ENCODE measurements at places on chromosomes 3 and 15.

DNA sequence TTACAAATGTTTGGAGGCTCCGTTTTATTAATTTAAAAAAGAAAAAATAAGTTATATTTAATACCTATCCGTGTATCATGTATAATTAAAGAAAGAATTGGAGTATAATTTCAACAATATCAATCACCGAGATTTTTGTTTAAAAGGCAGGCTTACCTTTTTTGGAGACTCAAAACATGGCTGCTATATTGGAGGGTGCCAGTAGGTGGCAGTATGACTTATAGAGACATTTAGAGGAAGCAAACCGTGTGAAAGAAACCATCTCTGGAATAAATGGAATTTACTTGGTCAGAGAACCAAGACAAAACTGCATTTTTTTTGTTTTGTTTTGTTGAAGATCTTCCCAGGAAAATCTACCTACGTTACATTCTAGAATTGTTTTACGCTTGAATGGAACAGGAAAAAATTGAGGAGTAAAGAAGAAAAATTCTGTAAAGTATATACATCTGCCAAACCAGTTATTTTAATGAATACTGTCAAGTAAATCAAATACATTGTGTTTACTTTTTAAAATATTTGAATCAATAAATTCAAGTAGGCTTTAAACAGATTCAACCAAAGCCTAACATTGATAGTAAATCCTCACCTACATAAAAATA lies 802.6 kb upstream of the ALCAM start:
- DNase-seq = peak; percentile 45

DNA sequence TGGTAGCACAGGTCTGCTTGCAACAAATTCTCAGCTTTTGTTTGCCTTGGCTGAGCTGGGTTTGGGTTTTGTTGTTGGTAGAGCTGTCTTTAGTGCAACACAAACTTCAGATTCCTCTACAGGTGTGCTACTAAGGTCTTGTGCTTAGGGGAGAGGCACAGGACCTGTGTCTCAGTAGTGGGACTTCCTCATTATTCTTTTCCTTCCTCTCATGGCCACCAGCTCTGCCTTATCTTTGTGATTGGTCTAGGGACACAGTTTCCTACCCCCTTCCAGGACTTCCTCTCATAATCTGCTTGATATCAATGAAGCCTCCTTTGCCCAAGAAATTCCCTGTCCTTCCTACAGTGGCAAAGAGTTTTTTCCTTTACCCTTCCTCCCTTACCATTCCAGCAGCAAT lies 24.9 kb upstream of the DNAAF4 start:
- no peak for DNase-seq

DNA sequence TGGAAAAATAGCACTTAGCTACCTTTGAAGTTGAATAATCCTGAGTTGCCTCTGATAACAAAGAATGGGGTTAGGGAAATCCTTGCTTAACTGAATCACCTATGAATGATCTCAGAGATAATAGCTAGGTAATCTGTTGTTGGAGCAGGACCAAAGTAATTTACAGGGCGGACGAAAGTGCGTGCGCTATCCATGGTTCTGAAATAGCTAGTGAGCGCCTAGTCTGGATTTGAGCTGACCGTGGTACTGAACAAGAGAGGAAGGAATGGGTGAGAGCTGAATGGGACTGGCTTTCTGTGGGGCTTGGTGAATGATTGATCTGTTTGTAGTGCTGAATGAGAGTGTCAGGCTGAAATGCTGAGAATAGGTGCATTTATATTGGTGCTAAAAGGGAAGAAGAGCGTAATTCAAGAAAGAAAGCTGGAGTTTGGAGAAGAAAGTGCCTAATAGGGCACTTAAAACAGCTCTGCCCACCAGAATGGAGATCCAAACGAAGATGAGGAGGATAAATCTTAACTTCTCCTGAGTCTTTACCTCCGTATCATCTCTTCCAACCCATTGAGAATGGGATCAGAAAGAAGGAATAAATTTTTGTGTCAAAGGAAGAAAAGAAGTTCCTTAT lies 10.1 kb downstream of the SCN10A start:
- DNase-seq = no peak

DNA sequence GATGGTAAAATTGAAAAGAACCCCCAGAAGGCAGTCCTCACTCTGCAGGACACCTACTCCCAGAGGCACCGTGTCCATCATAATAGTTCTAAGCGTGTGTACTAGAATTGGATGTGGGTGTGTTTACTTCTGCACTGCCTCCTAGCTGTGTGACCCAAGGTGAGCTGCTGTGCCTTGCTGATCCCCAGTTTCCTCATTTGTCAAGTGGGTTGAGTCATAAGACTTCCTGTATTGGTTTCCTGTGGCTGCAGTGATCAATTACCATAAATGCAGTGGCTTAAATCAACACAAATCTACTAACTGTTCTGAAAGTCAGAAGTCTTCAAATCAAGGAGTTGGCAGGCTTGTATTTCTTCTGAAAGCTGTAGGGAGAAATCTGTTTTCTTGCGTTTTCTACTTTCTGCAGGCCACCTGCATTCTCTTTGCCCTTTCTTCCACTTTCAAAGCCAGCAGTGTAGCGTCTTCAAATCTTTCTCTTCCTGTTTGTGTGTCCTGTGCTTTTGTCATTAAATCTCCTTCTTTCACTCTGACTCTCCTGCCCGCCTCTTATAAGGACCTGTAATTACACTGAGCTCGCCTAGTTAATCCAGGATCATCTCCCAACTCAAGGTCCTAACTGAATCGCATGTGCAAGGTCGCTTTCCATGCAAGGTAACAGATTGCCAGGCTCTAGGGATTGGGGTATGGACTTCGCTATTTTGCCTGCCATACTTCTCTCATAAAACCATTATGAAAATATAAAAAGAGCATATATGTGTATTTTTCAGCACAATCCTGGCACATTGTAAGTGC lies 59.0 kb downstream of the RORA start:
- peak; percentile 1 for DNase-seq

DNA sequence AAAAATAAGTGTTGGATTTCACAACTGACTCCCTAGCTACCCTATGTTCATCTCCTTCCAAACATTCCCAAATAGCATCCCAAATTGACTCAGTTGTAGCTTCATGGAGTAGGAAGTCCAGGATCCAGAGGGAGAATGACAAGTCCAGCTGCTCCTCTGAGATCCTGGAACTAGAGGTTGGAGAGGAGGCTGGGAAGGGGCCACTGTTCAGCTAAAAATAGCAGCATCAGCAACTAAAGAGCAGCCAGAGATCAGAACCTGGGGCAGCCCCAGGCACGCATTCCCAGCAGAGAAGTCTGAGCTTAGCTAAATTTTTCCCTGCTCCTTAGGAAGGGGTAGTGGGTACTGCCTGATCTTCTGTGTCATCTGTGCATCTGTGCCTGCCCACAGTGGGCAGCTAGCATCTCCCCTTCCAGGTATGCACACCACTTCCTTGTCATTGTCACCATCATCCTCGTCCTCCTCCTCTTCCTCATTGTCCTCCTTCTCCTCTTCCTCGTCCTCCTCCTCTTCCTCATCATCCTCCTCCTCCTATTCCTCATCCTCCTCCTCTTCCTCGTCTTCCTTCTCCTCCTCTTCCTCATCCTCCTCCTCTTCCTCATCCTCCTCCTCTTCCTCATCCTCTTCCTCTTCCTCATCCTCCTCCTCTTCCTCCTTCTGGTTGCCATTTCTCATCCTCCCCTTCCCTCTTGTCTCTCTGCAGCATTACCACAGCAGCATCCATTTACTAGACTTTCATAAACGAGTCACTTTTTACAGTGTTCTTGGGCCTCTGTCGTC lies 152.3 kb upstream of the ROPN1 start:
- no peak for DNase-seq

DNA sequence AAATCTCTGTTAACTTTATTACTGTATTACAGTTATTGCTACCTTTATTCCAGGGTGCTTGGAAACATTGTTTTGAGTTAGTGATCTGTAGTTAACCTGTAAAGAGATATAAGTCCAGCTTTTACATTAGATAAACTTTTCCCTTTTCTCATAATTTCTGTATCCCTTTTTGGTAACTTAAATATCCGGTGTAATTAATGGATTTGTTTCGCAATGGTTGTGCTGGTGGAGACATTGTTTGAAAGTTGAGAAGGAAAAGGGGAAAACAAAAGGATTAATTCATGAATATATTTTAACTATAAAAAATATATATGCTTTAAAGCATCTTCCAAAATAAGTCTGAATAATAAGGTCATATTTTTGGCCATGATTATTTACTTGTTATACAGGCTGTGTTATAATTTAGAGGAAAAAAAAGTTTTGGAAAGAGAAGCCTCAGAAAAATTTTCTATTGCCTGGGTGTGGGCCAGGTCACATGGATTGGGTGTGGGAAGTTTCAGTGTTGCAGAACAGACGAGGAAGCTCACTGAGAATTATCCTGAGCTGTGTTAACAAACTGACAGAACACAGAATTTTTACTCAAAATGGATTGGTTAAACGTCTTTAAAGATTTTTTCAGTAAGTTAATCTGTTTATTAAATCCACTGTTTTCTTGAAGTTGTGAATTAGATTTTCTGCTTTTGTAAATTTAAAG lies 27.7 kb upstream of the IL20RB start:
- no peak for DNase-seq

DNA sequence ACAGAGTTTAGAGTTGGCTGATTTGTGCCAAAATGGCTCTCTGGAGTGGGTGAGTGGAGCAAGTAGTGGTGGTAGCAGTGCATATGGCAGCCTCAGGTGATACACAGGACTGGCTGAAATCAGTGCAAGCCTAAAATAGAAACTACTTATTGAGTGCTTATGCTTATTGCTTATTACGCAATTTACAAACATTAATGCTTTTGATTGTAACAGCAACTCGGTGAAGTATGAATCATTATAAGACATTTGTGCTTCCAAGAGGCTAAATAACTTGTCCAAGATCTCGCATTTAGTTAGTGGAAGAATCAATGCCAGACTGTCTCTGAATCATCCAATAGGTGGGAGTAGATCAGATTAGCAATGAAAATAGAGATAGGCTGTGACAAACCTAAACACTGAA lies 353.8 kb downstream of the NAALADL2 start:
- DNase-seq = no peak

DNA sequence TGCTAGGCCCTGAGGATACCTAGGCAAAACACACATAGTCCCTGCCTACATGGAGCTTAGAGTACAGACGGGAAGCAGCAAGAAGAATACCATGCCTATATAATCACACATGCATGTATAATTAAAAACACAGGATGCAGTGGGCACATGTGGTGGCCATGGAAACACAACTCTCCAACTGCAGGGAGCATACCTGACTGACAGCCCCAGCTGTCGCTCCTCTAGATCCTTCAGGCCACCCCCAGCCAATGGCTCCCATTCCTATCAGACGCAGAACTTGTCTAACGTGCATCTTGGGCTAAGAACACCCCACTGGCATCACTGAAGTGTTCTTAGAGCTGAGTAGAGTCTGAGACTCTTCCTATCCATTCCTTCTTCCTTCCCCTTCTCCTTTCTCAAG lies 125.5 kb upstream of the FRMD4B start:
- no peak for DNase-seq

DNA sequence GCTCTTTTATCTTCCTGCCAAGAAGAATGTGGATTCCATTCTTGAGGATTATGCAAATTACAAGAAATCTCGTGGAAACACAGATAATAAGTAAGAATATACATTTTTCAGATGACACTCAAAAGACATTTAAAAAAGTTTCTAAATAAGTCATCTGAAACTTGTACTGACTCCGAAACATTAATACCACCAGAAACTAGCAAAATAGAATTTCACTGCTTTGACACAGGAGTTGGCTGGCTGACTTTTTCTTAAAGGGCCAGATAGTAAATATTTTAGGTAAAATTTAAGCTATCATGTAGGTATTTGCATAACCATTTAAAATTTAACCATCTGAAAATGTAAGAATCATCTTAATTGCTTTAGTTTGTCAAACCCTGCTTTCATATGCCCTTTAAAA lies 20.8 kb downstream of the MORF4L1 start:
- no peak for DNase-seq

Data from stimulated activated CD4-positive, alpha-beta T cell treated with anti-CD3 and anti-CD28 coated beads, Interleukin-4, amount 100 ng/mL, for 4 hours (primary cell).